ENCODE measurements at places on chromosomes 16 and 17.

GRCh38 chr16:6035161-6035560 is 937.6 kb upstream of the EEF2KMT start:
- no peak for DNase-seq

- DNase-seq = no peak
These were observed 6.4 kb upstream of the FAM83G start for GRCh38 chr17:19010729-19011505.

GRCh38 chr16:21722771-21723455 is 59.1 kb downstream of the OTOA start:
- no peak for DNase-seq

DNA sequence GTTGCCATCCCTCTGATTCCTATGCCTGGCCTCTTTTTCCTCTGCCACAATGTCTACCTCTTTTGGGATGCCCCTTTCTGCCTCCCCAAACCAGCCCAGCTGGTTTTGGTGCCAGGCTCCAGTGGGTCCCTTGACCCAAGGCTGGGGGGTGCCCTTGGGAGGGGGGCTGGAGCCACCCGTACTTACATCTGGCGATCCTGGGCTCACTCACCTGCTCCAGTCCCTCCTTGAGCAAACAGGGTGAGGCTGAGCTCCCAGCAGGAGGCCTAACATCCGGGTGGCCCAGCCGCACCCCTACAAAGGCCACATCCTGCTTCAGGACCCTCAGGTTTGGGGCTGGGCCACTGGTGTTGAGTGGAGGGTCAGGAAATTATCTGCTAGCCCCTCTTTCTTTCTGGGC is 1.2 kb downstream of the ERN2 start:
- DNase-seq = no peak

- no peak for DNase-seq
These were observed 14.7 kb upstream of the RUNDC3A start for GRCh38 chr17:44293509-44294226.

- DNase-seq = no peak
These were observed 14.3 kb upstream of the RBBP6 start for GRCh38 chr16:24524855-24525677.

DNA sequence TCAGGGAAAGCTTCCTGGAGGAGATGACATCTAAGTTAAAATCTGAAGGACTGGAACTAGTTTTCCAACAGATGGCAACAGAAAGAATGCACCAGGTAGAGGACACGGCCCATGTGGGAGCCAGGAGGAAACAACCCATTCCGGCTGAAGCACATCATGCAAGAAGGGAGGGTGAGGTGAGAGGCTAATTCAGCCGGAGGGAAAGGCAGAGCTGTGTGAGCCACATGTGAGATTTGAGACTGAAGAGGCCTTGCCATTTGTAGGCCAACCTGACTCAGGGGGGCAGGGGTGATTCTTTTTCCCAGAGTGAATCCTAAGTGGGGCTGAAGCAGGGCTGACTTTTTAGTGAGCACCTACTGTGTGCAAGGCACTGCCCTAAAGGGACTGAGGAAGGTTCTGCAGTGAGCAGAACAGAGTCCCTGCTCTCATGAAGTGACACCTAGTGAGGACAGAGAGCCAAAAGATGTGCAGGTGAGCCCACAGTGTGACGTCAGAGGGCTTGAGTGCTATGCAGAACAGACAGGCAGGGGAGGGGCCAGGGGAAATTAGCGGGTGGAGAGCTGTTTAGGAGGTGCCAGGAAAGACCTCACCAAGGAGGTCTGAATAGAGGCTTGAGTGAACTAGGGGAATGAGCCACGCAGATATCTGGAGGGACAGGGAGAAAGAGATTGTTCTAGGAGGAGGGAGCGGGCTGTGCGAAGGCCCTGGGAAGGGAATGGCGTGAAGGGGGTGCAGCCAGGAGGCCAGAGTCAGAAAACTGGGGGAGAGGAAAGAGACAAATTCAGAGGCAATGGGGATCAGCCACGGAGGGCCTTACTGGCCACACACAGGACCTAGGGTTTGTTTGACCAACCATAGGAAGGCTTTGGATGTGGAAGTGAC is 19.8 kb upstream of the IL21R start:
- DNase-seq = no peak

DNA sequence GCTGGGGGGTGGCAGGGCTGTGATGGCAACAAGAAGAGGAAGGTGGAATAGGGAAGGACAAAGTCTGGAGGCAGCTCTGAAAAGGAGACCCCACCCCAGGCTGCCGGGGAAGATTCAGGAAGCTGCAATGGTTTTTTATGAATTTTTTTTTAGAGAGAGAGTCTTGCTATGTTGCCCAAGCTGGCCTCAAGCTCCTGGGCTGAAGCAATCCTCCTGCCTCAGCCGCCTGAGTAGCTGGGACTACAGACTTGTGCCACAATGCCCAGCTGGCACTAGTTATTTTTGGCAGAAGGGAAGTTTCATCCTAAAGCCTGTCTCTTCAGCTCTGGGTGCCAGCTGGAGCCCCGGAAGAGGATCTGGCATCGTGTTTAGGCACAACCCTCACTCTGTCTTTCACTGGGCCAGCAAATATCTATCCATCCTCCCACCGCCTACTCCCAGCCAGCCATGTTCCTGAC is 1.3 kb upstream of the CES3 start:
- DNase-seq = no peak

DNA sequence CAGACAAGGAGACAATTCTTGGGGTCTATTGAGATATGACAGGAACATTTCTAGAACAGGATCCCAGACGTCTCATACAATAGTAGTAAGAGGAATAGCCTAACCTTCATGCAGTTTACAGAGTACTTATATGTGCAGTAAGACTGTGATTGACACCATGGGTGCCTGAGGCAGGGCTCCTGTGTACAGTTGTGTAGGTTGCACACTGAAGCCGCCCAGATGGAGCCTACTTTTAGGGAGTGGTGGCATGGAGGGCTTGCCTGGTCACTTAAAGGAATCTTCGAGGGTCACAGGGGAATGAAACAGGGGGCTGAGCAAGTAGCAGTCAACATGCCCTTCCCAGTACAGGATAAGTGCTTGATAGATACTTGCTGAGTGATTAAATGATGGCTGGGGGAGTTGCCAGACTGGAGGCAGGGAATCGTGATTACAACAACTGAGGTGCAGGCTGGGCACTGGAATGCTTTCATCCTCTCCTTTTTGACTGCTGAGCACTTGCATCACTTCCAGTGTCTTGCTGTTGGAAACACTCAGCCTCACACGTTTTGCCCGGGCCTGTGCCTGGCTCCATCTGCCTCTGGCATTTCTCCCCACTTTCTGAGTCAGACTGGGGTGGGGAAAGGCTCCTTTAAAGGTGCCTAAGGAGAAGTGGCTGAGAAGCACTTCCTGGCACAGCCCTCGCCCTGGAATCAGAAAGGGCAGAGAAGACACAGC is 71.0 kb downstream of the COPRS start:
- no peak for DNase-seq

DNA sequence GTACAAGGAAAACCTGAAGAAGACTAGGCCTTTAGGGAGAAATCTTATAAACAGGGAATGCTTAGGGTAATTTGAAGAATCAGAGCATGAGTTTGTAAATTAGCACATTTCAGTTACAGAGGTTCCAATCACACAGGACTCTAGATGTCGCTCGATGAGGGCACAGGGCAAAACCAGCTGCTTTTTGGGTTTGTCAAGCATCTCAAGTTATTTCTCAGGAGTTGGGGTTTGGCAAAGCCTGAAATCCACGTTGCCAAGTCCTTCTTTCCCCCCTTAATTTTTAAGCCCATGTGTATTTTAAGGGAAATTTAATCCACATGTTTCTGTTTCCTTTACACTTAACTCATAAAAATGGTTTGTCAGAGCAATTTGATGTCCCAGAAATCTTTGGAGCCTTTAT is 146.9 kb downstream of the ANKFN1 start:
- no peak for DNase-seq

DNA sequence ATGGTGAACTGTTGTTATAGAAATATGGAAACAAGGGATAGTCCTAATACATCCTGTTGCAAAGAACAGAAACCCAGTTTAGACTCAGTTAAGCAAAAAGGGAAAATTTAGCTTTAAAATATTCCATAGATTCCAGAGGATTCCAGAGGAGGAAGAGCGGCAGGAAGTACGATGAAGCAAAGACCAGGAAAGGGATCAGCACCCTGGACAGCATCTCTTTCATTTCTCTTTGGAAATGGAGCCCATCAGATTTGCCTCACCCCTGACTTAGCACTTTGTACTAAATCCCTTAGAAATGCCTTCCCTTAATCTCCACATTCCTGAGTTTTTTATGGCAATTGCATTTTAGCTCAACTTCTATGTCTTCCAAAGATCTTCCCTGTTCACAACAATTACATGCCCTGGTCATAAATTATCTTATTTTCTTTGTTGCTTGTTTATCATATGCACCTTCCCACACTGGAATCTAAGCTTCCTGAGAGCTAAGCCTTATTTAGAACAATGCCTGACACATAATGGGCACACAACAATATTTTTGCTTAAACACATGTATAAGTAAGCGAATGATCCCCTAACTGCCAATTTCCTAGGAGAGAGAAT is 150.0 kb upstream of the RBFOX1 start:
- peak; percentile 35 for DNase-seq

DNA sequence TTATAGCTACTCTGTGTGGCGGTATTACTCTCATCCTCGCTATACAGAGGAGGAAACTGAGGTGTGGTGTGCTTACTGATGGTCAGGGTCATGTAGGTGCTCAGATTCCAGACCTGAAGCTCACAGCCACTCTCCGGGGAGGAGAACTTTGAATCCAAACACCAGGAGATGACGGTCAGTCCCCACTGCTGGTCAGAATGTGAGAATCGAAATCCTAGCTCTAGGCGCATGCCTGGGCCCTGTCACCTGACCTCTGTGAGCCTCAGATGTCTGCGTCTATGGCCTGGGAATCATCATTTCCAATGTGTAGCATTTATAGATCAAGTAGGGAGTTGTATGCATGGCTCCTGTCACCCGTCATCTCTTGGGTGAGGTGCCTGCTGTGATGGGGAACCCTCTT is 317.4 kb downstream of the SNX29 start:
- no peak for DNase-seq

- DNase-seq = peak; percentile 60
These were observed 391.3 kb upstream of the CDH5 start for GRCh38 chr16:65975049-65975708.

- DNase-seq = no peak
These were observed 12.7 kb downstream of the KLHL36 start for GRCh38 chr16:84660973-84661372.

DNA sequence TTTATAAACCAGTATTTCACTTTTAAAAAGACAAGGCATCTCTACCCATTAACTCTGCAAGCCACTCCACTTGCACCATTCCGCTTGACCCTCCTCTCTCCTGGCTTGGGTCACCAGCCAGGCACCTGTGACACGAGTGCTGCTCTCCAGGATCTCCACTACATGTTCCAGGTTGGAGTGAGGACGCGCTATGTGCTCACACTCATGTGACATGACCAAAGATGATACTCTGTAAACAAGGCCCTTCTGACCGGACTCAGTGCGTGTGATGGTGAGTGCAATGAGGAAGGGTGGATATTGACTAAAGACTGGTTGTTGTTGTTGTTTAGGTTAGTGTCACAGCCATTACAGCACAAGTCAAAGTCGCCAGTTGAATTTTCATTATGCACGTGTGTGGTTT is 192.7 kb downstream of the MRTFB start:
- DNase-seq = no peak

DNA sequence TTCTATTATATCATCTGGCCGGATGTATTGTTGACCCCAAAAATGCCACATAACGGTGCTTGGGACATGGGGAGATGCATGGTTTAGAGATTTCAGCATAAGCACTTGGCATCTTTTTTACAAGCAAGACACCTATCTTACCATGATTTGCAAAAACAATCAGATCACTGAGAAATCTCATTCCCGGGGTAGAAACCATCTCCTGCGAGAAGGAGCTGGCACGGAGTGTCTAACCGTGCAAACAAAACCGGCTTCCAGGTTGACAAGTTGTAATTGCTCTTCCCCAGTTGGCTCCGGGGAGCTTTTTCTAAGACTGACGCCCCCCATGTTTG is 1.0 kb downstream of the SLC16A6 start:
- DNase-seq = no peak

DNA sequence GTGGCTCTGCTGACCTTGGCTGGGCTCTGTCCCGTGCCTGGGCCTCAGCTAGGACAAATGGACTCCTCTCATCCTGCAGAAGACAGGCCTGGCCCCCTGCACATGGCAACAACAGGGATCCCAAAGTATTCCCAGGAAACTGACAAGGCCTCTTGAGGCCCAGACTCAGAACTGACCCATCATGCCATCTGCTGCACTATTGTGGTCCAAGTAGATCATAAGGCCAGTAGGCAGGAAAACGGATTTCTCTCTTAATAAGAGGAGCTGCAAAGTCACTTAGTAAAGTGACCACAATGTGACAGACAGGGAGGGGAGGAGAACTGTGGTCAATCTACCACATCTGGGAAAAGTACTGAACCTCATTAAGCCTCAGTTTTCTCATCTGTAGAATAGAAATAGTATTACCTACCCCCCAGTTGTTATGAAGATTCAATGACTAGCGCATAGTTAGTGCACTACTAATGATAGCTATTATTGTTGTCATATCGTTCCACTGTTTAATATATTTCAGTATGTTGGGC is 62.1 kb upstream of the TNRC6A start:
- no peak for DNase-seq

- no peak for DNase-seq
These were observed 2.3 kb downstream of the ATP5MC1 start for GRCh38 chr17:48894886-48895285.

GRCh38 chr16:47927330-47927729 is 228.5 kb downstream of the ABCC12 start:
- no peak for DNase-seq

DNA sequence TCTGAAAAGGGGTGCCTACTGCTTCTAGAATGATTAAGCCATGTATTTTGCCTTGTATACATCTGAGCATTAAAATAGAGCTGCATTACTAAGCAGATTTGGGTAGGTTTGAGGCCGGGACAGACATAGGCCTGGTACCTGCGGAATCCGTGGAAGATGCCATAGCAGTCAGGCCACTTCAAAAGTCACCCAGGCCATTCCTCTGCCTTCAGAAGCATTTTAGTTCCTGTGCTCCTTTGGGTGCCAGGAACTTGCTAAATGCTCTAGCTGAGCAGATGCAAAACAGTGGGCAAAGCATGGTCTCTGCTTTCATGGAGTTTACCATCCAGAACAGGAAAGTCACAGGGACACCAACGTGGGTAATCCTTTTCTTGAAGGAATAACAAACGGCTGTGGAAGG is 5.7 kb upstream of the TMEM100 start:
- DNase-seq = no peak

DNA sequence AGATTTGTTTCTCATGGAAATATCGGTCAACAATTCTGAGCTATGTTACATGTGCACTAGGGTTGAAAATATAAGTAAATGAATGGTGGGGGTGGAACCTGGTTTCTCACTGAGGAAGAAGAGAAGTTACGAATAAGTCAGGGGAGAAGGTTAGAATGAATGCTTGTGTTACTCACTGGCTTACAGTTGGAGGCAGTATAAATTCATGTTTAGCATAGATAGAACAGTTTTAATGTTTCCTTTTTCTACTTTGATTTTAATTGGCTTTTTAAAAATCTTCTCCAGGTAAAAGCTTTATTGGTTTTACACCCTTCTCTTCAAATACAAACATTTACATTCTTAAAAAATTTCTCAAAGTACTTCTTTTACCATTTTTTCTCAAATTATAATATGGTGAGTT is 1113.7 kb downstream of the CDH11 start:
- DNase-seq = no peak

- no peak for DNase-seq
These were observed 100.1 kb upstream of the DYNLRB2 start for GRCh38 chr16:80440667-80441066.

Data from Caki2 (cell line).